ENCODE measurements at places on chromosomes 6 and 20. TPM values are rescaled to one million over a fixed set of nuclear protein-coding genes. Genes with fewer than 3 reads are reported as not detected.

GRCh38 chr20:47290008-47290407, 66.5 kb downstream of the ZMYND8 start:
- no peak for DNase-seq

THBD gene
- total RNA-seq = 45.2 TPM

THBS2 gene
- total RNA-seq = 164 TPM

CAGE1 gene
- total RNA-seq = not detected

DNA sequence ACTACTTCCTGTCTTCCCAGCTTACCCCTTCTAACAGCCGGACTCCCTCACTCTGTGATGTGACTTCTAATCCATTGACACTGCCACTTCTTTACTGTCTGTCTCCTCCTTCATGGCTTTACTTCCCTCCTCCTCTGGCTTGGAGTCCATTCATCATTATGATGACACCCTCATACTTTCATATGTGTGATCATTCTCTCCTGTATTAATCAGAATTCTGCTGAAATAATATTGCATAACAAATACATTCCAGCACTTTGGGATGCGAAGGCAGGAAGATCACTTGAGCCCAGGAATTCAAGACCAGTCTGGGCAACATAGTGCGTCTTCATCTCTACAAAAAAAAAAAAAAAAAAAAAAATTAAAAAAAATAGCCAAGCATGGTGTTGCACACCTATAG, 147.9 kb upstream of the BTBD3 start:
- no peak for DNase-seq

SLC35D3 gene
- total RNA-seq = not detected

Data from M059J (cell line).